Stimulated activated naive CD8-positive, alpha-beta T cell treated with anti-CD3 and anti-CD28 coated beads, Interleukin-15, Interleukin-2, amounts not matched to agents 100 U/mL and 50 U/mL, for 24 hours (primary cell): ENCODE measurements at places on chromosomes 7 and 10.

DNA sequence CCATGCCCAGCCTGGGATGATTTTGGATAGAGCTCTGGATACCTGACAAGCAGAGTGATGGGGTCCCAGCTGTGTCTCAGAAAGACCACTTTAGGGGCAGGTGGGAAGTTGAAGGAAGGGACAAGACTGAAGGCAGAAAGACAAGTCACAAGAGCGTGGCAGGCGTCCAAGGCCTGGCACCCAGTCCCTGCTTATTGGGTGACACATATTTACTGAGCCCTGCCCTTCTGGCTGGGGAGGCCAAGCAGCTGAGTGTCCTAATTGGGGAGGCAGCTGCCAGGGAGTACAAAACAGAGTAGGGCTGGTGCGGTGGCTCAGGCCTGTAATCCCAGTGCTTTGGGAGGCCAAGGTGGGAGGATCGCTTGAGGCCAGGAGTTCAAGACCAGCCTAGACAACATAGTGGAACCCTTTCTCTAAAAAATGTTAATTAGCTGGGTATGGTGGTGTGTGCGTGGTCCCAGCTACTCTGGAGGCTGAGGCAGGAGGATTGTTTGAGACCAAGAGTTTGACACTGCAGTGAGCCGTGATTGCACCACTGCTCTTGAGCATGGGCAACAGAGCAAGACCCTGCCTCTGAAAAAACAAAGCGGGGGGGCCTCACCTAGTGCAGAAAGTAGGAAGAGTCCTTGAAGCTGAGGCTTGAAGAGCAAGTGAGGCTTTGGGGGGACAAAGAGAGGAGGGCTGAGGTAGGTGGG, 53.0 kb upstream of the GTF2I start:
- no peak for DNase-seq

GRCh38 chr10:86190291-86190690, 176.3 kb downstream of the GRID1 start:
- no peak for DNase-seq

DNA sequence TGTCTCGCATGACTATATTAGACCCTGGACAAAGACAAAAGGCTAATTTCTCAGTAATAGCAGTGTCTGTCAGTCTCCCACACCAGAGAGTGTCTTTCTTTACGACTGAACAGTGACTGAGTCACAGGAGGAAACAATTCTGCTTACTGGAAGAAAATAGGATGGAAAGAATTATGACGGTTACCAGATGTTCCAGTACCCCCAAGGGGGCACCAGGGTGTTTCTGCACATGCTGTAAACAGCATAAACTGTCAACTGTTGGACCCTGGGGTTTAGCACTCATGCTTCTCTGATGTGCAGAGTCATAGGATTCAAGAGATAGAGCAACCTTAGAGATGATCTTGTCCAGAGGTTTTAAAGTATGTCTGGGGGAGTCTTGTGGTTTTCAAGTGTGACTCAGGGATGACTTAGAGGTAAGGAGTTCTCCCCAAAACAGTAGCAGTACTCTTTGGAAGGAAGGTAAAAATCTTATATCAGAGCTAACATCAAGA, 291.7 kb downstream of the THSD7A start:
- DNase-seq = no peak

- DNase-seq = no peak
These were observed 19.1 kb upstream of the INPP5F start for GRCh38 chr10:119706521-119707278.

GRCh38 chr7:87159538-87159937, 7.3 kb downstream of the DMTF1 start:
- no peak for DNase-seq

GRCh38 chr7:534075-534474, 14.4 kb upstream of the PDGFA start:
- DNase-seq = no peak

- no peak for DNase-seq
These were observed 49.1 kb downstream of the GRB10 start for GRCh38 chr7:50733552-50733951.

- no peak for DNase-seq
These were observed 395.7 kb upstream of the NRG3 start for GRCh38 chr10:81479316-81479715.

GRCh38 chr10:96131621-96132020, 1.5 kb downstream of the ZNF518A start:
- DNase-seq = no peak

DNA sequence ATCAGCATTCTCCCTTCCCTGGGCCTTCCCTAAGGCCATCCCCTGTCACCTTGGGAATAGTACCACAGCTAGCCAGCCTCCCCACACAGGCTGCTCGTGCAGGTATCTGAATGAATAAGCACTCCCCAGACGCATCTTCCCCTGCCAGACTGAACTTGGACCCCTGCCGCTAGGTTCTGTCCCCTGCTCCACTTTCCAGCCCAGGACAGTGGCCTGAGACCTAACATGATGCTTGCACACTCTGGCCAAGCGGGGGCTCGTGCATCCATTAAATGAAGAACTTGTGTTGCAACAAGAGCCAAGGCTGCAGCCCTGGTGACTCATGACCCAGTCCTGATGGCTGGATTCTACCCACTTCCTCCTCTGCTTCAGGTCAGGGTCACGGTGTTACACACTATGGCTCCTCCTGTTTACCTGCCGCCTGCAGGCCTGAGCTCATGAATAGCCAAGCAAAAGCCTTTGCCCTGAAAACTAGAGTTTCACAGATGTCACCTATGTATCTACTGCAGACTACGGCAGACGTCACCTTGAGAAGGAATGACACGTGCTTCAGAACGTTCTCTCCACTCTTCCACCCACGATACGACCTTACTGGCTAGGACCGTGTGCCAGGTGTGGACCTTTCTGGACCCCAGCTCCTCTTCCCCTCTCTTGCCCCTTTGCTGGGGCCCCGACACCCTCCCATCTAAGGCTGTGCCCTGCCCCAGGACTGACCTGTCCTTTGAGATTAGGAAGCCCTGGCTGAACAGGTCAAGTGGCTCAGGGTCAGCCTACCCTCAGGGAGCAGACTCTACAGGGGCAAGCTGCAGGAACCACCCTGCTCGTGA, 6.5 kb downstream of the ASB13 start:
- DNase-seq = no peak

DNA sequence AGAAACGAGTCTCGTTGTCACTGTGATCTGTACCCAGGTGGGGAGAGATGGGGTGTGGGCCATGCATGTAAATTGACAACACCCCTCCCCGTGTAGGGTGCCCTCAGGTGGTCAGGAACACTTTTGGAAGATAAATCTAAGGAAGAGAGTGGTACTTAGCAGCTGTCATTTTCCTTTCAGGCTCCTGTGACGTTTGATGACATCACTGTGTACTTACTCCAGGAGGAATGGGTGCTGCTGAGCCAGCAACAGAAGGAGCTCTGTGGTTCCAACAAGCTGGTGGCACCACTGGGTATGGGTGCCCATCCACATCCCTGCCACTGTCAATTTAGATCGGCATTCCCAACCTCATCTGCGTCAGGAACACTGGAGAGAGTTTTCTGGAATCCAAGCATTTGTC, 6.3 kb downstream of the ZNF862 start:
- DNase-seq = no peak

GRCh38 chr7:155802906-155803417, 9.3 kb downstream of the SHH start:
- no peak for DNase-seq
